ENCODE measurements at places on chromosomes 7 and 10.

- DNase-seq: no peak
Observed at GRCh38 chr10:97805096-97805884, 33.5 kb upstream of the SFRP5 start.

- DNase-seq: no peak
Observed at GRCh38 chr10:69392481-69393000, 24.2 kb downstream of the TACR2 start.

DNA sequence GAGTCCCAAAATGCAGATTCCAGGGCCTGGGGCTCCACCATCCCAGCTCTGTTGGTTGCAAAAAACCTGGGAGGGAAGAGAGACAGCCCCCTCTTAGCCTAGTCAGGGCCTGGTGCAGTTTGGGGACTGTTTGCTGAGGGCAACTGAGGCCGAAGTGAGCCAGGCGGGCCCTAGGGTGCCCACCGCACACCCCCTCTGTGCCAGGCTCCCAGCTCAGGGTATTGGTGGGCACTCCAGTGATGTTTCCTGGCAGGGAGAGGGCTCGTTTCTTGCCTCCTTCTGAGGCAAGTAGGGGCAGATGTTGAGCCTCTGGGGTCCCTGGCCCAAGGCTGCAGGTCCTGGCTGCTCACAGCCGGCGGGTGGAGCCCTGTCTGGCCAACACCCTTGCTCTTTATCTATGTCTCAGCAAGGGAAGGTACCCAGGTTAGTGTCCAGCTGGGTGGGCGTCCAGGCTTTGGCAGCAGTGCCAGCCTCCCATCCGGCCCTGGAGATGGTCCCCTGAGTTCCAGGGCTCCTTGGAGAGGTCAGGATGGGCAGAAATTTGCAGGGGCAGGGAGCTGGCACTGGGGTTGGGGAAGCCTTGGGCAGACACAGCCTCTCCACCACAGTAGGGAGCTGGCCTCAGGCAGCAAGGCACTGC lies 37.8 kb downstream of the KCTD7 start:
- no peak for DNase-seq

DNA sequence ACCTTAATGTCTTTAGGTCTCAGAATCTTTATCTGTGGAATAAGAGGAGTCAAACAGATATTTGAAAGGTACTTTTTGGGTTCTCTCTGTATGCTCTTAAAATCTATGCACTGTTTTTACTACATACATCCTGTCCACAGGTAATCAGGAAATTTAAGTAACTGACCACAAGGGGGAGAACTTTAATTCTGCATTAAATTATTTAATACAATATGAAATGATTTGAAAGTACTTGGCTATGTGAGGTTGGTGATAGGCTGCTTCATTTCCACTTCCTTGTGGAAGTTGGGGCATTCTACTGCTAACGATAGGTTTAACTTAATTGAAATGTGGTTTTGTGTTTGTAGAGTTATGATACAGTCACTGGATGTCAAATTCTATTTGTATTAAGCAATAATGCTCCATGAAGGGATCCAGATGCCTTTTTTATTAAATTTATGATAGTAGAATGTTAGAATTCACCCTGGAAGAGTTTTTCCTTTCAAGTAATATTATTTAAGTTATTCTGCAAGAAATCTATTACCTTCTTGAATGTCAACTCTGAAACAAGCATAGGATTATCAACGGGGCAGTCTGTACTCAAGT lies 6.0 kb downstream of the TEX47 start:
- no peak for DNase-seq

DNA sequence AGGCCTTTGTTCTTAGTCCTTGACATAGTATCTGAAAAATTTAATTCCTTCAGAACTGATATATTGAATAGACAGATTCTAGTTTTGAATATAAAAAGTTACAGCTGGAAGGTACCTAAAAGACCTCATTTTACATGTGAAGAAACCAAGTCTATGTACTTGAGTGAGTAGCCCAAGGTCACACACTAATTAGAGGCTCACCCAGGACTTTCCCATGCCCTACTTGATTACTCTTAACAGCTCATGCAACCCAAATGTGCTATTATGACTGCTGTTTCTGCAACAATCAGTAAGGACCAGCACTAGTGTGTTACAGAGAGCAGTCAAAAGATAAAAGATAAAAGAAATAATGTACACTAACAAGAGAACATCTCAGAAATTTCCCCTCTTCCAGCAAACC lies 40.7 kb upstream of the BET1 start:
- DNase-seq: no peak

DNA sequence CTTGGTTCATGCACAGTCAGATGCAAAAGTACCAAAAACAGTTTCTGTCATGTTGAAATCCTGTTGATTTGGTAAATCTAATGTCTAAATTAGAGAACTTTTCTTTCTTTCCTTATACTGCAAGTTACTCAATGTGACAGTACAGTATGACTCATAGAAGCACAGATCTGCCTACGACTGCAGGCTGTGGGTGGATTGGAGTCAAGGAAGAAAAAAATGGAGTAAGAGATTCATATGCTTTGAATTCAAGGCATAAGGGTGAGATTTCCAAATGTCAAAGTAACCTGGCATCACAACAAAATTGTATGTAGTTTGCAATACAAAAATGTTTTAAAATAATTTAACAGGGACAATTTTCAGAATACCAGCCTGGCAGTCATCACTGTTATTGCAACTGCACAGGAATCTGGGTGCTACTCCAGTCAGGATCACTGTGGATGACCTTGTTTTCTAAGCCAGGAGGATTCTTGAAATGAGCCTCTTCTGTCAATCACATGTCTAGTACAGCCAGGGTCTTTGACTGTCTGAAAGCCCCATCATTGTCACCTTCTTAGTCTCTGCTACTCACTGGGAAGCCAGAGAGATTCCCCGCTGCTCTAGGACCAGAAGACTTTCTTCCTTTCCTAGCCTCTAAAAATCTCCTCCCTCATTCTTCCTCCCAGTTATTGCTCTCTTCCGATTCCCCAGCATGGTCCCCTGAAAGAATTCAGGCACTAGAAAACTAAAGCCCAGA lies 83.6 kb downstream of the CD36 start:
- DNase-seq: peak; percentile 61

All from SIG-M5 (cell line).